ENCODE measurements at places on chromosomes 3 and 15.

- no peak for DNase-seq
Measured at GRCh38 chr3:16119887-16120286, 54.6 kb upstream of the GALNT15 start.

- no peak for DNase-seq
Measured at GRCh38 chr15:88074386-88074785, 182.2 kb downstream of the NTRK3 start.

DNA sequence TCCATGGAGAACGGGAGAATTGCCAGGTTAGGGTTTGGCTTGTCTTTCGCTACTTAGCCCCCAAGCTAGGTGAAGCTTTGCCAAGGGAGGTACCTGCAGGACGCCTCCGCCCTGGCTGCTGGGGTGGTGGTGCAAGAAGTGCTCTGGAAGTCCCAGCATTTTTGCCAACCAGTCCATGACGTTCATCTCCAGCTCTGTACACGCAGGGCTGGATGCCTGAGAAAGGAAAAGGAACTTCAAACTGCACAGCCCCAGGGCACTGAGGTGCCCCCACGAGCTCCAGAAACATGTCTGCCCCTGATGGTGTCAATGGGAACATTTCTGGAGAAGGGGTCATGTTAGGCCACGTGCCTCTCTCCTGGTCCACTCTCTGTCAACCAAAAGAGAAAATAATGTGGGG lies 8.2 kb downstream of the HDC start:
- DNase-seq, result no peak

DNA sequence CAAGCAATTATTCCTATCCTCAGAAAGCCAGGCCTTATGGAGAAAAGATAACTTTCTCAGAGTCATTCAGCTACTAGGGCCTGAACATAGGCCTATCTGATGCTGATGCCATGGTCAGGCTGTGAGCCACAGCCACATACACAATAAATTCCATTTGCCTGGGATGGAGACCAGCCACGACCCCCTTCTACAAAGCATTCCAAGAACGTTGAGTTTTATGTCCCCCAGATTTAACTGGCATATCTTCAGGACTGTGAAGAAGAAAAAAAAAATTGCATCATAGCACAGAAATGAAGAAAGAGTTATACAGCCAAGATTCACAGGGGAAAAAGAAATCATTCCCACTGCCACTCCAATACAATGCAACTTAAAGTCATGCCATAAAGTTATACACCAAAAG lies 100.0 kb downstream of the THBS1 start:
- DNase-seq, result no peak

All from epithelial cell of esophagus (primary cell).